Renal cortical epithelial cell (primary cell): ENCODE measurements at places on chromosomes 16 and 17. TPM values are rescaled to one million over a fixed set of nuclear protein-coding genes. Genes with fewer than 3 reads are reported as not detected.

- DNase-seq = no peak
Measured at GRCh38 chr17:77083531-77083930, 57.2 kb upstream of the SEC14L1 start.

- no peak for DNase-seq
Measured at GRCh38 chr17:8643855-8644506, 13.5 kb upstream of the MYH10 start.

GRCh38 chr17:27289856-27290255, 4.1 kb upstream of the WSB1 start:
- no peak for DNase-seq

DNA sequence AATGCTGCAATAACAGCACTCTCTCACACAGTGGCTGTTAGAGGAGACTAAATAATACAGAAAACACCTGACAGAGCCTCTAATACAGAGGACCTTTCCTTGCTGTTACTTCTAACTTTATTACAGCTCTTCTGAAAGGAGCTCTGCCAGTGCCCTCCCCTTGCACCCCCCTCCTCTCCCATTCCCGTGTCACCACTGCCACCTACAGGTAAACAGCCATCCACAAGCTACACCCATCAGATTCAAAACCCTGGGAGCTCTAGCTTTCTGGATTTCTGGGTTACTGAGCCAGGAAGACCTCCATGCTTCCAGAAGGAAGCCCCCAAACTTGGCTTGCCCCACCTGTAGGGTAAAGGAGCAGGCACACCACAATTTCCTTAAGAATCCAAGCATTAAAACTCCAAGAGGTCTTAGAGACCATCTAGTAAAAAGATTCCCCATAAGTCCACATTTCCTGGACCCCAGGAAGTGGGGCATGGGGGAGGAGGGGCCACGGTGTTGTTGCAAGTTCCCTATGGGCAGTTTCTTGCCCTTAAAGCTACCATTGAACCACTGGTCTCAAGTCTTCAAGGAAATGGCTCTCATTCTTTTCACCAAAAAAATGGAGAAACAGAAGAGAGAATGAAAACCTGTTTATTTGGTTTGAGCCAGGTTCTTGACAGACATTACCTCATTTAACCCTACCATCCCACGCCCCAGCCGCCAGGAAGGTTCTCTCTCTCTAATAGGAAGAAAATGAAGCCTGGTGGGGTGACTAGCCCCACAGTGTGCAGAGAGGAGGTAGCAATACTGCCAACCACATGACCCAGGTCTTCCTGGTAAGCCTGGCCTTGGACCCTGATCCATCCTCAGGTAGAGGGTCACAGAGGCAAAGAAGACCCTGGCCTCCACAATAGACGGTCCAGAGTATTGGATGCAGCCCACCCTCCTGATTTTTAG, 52.8 kb downstream of the TOM1L2 start:
- peak; percentile 69 for DNase-seq

DNA sequence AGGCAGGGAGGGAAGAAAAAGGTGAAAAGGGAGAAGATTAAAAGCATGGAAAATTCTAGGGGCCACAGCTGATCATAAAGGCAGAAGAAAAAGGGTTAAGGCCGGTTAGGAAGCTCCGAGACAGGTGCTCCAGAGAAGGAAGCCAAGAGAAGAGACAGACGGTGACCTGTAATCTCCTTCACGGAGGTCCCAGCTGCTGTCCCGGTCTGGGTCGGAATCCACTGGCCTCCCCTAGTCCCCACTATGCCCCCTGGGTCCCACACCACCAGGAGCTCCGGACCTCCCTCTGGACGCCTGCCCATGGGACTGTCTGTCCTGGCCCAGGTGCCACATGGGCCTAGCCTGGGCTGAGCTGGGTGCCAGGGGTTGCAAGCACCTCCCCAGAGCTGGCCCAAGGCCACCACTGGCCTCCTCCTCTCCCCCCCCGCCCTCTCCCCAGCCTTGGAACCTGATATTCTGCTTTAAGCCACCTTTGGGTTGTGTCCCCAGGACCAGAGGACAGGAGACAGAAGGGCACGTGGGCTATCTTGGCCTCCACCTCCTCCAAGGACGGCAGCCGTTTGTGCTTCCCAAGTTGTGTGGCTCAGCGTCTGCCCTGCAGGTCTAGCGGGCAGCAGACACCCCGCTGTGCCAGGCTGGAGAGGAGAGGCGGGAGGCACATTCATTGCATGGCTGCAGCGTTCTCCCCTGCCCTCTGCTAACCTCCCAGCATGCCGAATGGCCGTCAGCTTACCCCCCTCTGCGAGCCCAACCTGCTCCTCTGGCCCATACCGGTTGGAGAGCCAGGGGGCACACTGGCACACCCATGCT, 102.4 kb downstream of the ENGASE start:
- no peak for DNase-seq

GRCh38 chr17:17666111-17666714, 15.0 kb upstream of the RAI1 start:
- peak; percentile 62 for DNase-seq

DNA sequence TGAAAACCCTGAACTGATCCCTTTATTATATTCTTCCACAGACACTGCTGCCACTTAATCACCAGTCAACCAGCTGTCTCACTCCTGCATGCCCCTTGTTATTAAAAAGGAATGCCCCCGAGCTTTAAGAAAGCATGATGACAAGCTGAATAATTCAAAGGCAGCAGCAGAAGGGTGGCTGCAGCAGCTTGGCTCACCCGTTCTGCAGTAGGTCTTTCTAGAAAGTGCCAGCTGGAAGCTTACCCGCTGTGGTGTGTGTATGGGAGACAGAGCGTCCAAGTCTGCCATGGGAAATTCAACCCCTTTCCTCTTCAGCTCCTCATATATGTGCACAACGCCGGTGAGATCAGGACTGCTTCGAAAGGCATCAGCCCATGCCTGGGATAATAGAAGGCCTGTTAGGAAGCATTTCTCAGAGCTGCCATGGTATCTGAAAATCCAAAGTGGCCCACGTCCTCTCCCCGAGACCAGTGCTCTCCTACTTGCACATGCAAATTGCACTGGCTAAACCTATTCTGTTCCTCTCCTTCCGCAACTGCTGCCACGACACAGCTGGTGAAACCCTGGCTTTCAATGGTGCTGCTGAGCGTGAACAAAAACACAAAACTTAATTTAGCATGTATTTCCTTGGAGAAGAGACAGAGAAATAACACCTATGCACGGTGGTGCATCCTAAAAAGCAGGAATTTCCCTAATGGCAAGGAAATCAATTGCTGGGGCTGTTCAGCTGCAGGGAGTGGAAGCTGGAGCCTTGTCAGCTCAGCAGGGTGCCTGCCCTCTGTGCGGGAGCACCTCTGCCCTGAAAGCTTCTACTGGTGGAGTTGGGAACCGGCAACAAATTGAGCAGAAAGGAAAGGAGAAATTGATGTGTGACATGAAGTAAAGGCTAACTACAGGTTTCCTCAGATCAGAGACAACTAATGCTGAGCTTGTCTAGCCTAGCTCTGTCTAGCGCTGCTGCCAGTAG, 47.9 kb upstream of the SREBF1 start:
- DNase-seq = no peak

DNA sequence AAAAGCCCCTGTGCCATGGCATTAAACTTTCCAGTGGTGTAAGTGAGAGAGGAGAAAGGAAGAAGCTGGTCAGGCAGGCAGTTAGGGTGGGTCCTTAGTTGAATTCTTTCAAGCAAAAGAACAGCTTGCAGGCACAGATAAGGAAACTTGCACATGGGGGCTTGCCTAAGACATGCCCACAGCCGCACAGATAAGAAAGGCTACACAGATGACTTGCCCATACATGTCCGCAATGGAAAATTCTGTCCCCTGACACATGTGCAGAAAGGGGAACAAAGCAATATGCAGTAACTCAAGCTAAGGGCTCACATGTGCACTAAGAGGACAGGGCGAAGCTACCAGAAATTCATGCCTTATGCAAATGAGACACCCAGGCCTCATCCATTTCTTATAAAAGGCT, 69.9 kb downstream of the GSG1L start:
- DNase-seq = no peak

DNA sequence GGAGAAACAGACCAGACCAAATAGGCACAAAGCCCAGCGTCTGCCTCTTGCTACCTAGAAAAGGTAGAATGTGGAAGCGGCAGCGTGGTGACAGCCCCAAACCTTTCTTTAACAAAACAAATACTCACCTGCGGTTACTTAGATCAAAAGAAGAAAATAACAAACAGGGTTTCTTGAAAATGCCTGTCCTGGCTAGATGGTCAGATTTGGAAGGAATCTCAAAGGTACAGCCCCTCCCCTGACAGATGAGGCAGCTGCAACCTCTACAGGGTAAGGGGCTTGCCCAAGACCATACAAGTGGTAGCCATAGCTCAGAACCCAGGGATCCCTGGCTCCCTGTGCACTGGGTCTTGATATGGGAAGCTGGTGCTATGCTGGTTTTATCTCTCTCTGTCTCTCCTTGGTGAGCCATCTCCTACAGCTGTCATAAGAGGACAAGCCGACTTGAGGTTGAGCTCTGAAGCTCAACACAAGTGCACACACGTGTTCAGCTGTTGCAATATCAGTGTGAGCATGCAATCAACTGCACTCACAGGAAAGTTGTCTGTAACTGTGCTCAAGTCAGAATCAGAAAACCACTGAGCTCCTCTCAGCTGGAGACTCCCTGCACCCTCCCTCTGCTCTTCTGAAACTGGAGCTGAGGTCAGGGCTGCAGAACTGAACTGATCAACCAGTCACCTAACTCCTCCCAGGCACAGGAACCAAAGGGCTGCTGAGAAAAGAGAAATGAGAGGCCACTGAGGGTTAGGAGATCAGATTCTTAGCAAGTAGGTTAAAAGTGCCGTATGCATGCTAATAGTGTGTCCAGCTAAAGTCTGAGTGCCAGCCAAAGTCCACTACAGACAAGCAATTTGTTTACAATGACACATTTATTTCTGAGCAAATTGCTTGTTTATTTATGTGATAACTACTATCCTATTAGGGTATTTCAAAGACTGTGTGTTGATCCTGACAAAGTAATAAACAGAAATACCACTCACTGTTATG, 6.1 kb upstream of the RNF157 start:
- peak; percentile 81 for DNase-seq

DNA sequence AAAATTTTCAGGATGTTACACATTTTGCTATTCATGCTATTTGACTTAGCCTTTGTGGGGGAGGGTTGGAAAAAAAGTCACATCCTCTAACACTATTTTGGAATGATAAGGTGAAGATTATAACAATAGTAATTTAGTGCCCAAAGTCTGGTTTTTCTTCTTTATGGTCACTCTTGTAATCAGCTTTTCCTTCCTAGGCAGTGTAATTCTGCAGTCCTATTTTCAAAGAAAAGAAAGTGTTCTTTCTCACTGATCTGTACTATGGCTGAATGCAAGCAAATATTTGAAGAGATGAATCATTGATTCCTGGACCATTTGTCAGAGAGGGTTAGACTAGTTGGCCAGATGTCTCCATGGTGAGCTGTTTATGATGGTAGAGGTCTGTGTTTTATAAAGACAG, 8.4 kb downstream of the RSPRY1 start:
- peak; percentile 96 for DNase-seq

- DNase-seq = no peak
Measured at GRCh38 chr17:77410470-77410869, 269.7 kb downstream of the SEC14L1 start.

DNA sequence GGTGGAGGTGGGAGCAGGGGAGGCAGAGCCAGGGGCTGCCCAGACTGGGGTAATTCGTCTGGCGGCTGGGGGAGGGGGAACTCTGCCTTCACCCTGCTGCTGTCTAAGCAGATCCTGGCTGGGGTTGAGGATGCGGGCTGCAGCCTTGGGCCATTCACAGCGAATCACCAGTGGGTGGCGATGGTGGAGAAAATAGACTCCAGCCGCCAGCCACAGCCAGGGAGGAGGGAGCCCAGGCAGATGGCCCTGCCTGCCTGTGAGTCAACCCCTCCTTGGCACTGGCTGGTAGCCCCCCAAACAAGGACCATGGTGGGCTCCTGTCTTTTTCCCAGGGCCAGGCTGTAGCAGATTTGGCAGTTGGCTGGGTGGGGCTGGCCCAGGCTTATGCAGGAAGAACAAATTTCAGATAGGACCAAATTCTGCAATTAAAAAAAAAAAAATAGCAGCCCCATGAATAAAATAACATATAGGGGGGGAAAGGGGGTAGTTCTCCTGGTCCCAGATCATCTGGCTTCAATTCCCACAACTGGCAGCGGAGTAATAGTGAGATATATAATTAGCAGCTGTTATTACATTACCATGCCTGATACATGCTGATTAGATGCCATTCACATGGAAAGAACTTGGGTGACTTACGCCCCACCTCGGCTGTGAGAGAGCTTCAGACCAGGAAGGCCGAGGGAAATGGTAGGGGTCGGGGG, 41.5 kb upstream of the CDH5 start:
- no peak for DNase-seq

- DNase-seq = no peak
Measured at GRCh38 chr17:32928586-32929535, 908 bp downstream of the TMEM98 start.

DNA sequence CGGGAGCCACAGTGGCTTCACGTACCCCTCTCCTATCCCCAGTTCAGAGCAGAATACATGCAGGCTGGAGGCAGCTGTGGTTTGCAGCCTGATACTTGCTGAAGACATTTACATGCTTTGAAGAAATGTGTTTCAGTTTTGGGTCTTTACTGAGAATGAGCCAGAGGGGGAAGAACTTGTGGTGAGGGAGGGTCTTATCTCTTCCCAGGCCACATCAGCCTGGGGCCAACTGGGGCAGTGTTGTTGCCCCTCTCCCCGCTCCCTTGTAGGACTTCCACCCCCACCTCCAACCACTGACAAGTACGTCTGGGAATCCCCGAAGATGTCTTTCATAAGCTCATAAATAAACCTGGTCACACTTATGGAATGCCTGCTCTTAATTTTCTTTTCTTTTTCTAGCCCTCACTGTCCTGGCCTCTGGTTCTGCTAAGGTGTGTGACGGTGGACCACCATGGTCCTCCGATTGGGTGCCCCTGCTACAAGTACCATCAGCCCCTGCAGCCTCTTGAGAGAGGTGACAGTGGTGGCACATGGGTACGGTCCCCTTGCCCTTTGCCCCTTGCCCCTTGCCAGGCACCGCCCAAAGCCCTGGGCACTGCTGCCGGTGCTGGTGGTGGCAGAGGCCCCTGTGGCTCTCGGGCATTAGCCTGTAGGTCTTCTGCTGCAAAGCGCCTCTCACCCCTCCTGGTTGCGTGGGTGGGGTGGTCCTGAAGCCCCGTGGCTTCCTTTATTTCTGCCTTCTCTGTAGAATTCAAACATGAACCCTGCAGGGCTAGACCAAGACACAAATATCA, 144.8 kb upstream of the RPH3AL start:
- DNase-seq = no peak

DNA sequence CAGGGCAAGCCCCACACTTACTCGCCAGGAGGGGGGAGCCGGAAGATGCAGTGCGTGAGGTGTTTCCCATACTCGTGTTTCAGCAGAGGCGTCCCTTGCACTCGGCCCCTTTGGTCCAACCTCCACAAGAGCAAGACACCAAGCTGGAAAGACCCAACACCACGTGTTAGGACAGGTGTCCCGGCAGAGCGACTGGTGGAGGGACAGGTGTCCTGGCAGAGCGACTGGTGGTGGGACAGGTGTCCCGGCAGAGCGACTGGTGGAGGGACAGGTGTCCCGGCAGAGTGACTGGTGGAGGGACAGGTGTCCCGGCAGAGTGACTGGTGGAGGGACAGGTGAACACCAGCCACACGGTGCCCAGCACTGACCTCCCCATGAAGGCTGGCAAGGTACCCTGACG, 19.4 kb downstream of the IFT140 start:
- no peak for DNase-seq

EVI2A gene
- total RNA-seq = 0.15 TPM in 1 of 2 replicates, not detected in the other

MVP gene
- 431 and 491 TPM in 2 replicates for total RNA-seq

TNFRSF17 gene
- not detected in 2 replicates for total RNA-seq

PRDM7 gene
- total RNA-seq = not detected in 2 replicates

FOXC2 gene
- 0.17 and 0.35 TPM in 2 replicates for total RNA-seq

CCL1 gene
- not detected in 2 replicates for total RNA-seq

TAC4 gene
- not detected in 2 replicates for total RNA-seq

GAST gene
- not detected in 2 replicates for total RNA-seq

CCL16 gene
- not detected in 2 replicates for total RNA-seq

CETP gene
- not detected in 2 replicates for total RNA-seq

CLN3 gene
- 21.5 and 27.3 TPM in 2 replicates for total RNA-seq

SLC25A19 gene
- total RNA-seq = 2.8 and 5.6 TPM in 2 replicates
